ENCODE measurements at places on chromosomes 13 and 19.
A peak's percentile ranks its signal among the peaks of the same experiment; 100 is the strongest.

GRCh38 chr19:9073806-9074205, 13.1 kb upstream of the OR1M1 start:
- no peak for DNase-seq

- no peak for DNase-seq
Observed at GRCh38 chr19:8245869-8246835, 37.0 kb downstream of the CERS4 start.

GRCh38 chr13:48165063-48165462, 67.9 kb upstream of the ITM2B start:
- no peak for DNase-seq

DNA sequence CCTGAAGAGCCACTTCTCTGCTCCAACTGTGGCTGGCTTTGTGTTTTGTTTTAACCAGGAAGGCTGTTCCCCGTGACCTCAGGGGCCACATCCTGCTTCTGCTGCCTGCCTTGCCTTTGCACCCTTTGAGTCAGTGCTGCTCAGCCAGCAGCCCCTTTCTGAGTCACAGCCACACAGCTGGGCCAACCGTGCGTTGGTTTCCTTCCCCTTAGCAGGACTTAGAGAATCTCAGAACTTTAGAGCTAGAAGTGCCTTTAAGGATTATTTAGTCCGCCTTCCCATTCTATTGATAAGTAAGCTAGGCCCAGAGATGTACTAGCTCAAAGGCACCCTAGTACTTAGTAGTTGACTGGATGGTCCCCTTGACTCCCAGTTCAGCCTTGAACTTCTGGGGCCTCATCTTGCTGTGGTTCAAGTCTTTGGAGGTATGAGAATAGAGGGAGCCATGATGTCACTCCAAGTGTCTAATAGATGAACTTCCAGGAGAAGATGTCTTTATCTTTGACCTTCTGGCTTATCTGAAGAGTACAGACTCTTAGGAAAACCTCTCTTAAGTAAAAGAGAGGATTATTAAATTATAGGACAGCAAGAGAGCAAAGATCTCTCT, 8.0 kb downstream of the RGCC start:
- peak; percentile 81 for DNase-seq

GRCh38 chr19:35569281-35569781, 5.9 kb upstream of the ATP4A start:
- DNase-seq = no peak

DNA sequence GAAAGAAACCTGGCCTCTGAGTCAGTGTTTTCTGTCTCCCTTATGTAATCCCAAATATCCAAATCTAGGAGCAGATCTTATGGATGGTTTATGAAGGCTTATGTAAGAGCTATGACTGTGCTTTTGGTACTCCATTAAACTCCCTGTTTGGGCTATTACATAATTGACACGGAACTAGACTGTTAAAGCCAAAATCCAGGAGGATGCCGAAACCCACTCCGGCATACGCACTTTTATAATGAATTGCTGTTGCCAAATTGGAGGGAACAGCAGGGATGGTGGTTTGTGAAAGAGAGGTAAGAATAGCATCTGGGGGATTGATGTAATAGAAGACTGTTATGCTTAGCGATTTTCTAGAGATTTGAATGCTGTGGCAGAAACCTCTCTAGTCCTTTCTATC, 2.0 kb downstream of the MTUS2 start:
- no peak for DNase-seq

- no peak for DNase-seq
Observed at GRCh38 chr13:52751196-52751595, 11.6 kb upstream of the CNMD start.

All from GM13977 (cell line).